Lung (tissue), 17 donors: ENCODE measurements at places on chromosomes 5 and 9.

- H3K4me1 ChIP-seq = no peaks in the 10 kb centered on the region
- H3K4me3 ChIP-seq = no peak overlapping the region
- H3K27ac ChIP-seq = no peak overlapping the region
- H3K36me3 ChIP-seq = no peaks in the 10 kb centered on the region
Observed at GRCh38 chr9:108224716-108225115, 631.1 kb downstream of the ACTL7B start.

- no peak overlapping the region for H3K4me3 ChIP-seq
- H3K36me3 ChIP-seq = peaks cover 10% of the 10 kb centered on the region
- H3K27me3 ChIP-seq = no peaks in the 10 kb centered on the region
- no peak overlapping the region for H3K27ac ChIP-seq
Observed at GRCh38 chr5:150253416-150254208, 36.0 kb downstream of the CAMK2A start.

GRCh38 chr5:119355244-119355638 lies 578 bp upstream of the TNFAIP8 start:
- H3K27ac ChIP-seq = no peak overlapping the region
- H3K27me3 ChIP-seq = no peaks in the 10 kb centered on the region
- no peak for DNase-seq
- H3K4me3 ChIP-seq = no peak overlapping the region
- H3K4me1 ChIP-seq = peaks cover 8% of the 10 kb centered on the region
- H3K36me3 ChIP-seq = no peaks in the 10 kb centered on the region

GRCh38 chr9:105332471-105332870 lies 88.0 kb downstream of the SLC44A1 start:
- DNase-seq = no peak
- H3K27ac ChIP-seq = no peak overlapping the region
- no peaks in the 10 kb centered on the region for H3K4me1 ChIP-seq
- no peaks in the 10 kb centered on the region for H3K27me3 ChIP-seq
- H3K4me3 ChIP-seq = no peak overlapping the region

GRCh38 chr5:131942016-131942415 lies 3.4 kb downstream of the MEIKIN start:
- DNase-seq = no peak
- no peak overlapping the region for H3K4me3 ChIP-seq
- no peak overlapping the region for H3K27ac ChIP-seq
- no peaks in the 10 kb centered on the region for H3K4me1 ChIP-seq
- no peaks in the 10 kb centered on the region for H3K36me3 ChIP-seq

- no peaks in the 10 kb centered on the region for H3K4me1 ChIP-seq
- no peaks in the 10 kb centered on the region for H3K36me3 ChIP-seq
- no peak overlapping the region for H3K27ac ChIP-seq
- no peak overlapping the region for H3K4me3 ChIP-seq
- H3K27me3 ChIP-seq = no peaks in the 10 kb centered on the region
Observed at GRCh38 chr9:8133606-8134005, 334.0 kb upstream of the DMAC1 start.

- H3K36me3 ChIP-seq = peaks cover 11% of the 10 kb centered on the region
- no peaks in the 10 kb centered on the region for H3K27me3 ChIP-seq
- no peak overlapping the region for H3K27ac ChIP-seq
- H3K4me1 ChIP-seq = peaks cover 4% of the 10 kb centered on the region
- DNase-seq = no peak
Observed at GRCh38 chr5:41842777-41843176, 27.4 kb downstream of the OXCT1 start.

DNA sequence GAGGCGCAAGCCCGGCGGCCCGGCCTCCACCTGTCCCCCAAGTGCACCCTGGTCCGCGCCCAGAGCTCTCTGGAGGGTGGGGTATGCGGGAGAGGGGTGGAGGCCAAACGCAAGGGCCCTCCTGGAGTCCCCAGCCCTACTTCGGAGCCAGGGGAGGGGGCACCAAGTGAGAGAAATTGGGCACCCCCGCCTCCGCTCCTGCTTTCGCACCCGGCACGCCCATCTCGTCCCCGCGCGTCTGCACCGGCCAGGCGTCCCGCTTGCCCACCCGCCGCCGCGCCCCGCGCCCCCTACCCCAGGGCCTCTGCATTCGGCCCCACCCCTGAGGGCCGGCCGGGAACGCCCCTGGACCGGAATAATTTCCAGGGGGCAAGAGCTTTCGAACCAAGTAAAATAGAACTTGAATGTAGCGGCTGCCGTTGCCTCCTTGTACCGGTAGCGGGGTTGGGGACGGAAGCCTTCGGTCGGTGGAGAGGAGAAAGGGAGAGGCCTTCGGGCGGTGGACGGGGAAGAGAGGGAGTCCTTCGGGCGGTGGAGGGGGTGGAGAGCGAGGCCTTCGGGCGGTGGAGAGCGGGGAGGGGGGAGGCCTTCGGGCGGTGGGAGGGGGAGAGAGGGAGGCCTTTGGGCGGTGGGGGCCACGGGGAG lies 694 bp upstream of the PHPT1 start:
- DNase-seq = no peak
- peaks cover 9% of the 10 kb centered on the region for H3K4me1 ChIP-seq
- H3K27ac ChIP-seq = peak overlapping the region; percentile 88
- H3K4me3 ChIP-seq = peak overlapping the region; percentile 38

- H3K36me3 ChIP-seq = no peaks in the 10 kb centered on the region
- H3K27me3 ChIP-seq = no peaks in the 10 kb centered on the region
- H3K4me1 ChIP-seq = no peaks in the 10 kb centered on the region
Observed at GRCh38 chr9:118313965-118314364, 609.8 kb downstream of the TLR4 start.

- no peak overlapping the region for H3K4me3 ChIP-seq
- H3K4me1 ChIP-seq = no peaks in the 10 kb centered on the region
- H3K36me3 ChIP-seq = no peaks in the 10 kb centered on the region
- H3K27ac ChIP-seq = no peak overlapping the region
- H3K27me3 ChIP-seq = no peaks in the 10 kb centered on the region
Observed at GRCh38 chr9:114662081-114662989, 4.7 kb upstream of the TEX53 start.

DNA sequence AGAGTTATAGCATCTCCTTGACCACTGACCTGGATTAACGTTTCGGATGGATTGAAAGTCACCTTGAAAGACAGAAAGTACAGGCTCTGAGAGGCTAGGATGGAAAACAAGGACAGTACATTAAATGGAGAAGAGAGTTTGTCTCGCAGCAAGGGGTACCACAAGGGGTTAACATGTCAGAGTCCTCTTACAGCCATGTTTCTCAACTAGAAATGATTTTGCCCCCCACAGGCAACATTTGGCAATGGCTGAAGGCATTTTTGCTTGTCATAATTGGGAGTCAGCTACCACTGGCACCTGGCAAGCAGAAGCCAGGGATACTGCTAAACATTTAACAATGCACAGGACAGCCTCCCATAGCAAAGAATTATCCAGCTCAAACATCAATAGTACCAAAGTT lies 90.8 kb upstream of the EQTN start:
- no peaks in the 10 kb centered on the region for H3K36me3 ChIP-seq
- no peak overlapping the region for H3K4me3 ChIP-seq
- peaks cover 7% of the 10 kb centered on the region for H3K4me1 ChIP-seq
- H3K27ac ChIP-seq = no peak overlapping the region

- H3K4me3 ChIP-seq = no peak overlapping the region
- peak overlapping the region; percentile 70 for H3K27ac ChIP-seq
- no peaks in the 10 kb centered on the region for H3K36me3 ChIP-seq
- DNase-seq = no peak
Observed at GRCh38 chr5:147504011-147504410, 5.9 kb downstream of the DPYSL3 start.

- H3K4me3 ChIP-seq = no peak overlapping the region
- no peaks in the 10 kb centered on the region for H3K36me3 ChIP-seq
- H3K27me3 ChIP-seq = no peaks in the 10 kb centered on the region
- H3K4me1 ChIP-seq = no peaks in the 10 kb centered on the region
- no peak overlapping the region for H3K27ac ChIP-seq
- DNase-seq = peak; percentile 74
Observed at GRCh38 chr5:40594811-40595210, 84.9 kb upstream of the PTGER4 start.

DNA sequence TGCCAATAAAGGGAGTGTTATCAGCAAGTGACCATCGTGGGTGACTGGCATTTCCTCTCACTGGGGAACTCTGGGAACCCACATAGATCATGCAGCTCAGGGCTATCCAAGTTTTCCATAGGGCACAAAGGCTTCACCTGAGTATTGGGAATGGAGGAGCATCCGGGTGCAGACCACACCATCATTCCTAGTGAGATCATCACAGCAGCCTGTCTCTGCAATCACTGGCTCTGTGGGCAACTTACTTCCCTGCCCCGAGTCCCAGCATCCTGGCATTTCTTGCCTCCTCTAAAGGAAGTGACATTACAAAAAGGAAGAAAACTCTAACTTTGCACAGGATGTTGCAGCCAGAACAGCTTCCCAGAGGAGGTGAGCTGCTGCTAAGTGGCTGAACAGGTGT lies 80.6 kb upstream of the SHB start:
- no peak overlapping the region for H3K4me3 ChIP-seq
- H3K36me3 ChIP-seq = no peaks in the 10 kb centered on the region
- H3K27ac ChIP-seq = no peak overlapping the region
- no peak for DNase-seq
- no peaks in the 10 kb centered on the region for H3K4me1 ChIP-seq
